ENCODE measurements at places on chromosomes 5 and 9. TPM values are rescaled to one million over a fixed set of nuclear protein-coding genes. Genes with fewer than 3 reads are reported as not detected.

PCDHA4 gene
- total RNA-seq, result 0.14 TPM

SLC35D2 gene
- total RNA-seq, result 17.2 TPM

TLX3 gene
- total RNA-seq, result not detected

IGIP gene
- total RNA-seq, result 11.0 TPM

LAMC3 gene
- 0.28 TPM for total RNA-seq

STK32A gene
- 1.3 TPM for total RNA-seq

ADAMTS6 gene
- 58.6 TPM for total RNA-seq

C9orf153 gene
- total RNA-seq, result 0.18 TPM

DMRT2 gene
- total RNA-seq, result under 0.01 TPM

NEUROG1 gene
- not detected for total RNA-seq

PAX5 gene
- not detected for total RNA-seq

ROPN1L gene
- total RNA-seq, result 0.28 TPM

ARPC5L gene
- total RNA-seq, result 10.4 TPM

SPINK4 gene
- total RNA-seq, result 0.74 TPM

LIFR gene
- 49.4 TPM for total RNA-seq

WNT8A gene
- not detected for total RNA-seq

REEP2 gene
- total RNA-seq, result 17.5 TPM

PCA3 gene
- total RNA-seq, result not detected

CBY3 gene
- not detected for total RNA-seq

EXOSC2 gene
- total RNA-seq, result 18.9 TPM

ARID3C gene
- total RNA-seq, result 0.14 TPM

RANBP17 gene
- 2.1 TPM for total RNA-seq

Data from smooth muscle cell of bladder (primary cell).